CD4-positive, alpha-beta T cell treated with Interleukin-10 for 1 hour (primary cell): ENCODE measurements at places on chromosomes 11 and 22.

GRCh38 chr11:82986446-82986845, 84.9 kb downstream of the DDIAS start:
- no peak for DNase-seq

- DNase-seq = no peak
Observed at GRCh38 chr22:43176090-43176489, 10.8 kb downstream of the TTLL12 start.

DNA sequence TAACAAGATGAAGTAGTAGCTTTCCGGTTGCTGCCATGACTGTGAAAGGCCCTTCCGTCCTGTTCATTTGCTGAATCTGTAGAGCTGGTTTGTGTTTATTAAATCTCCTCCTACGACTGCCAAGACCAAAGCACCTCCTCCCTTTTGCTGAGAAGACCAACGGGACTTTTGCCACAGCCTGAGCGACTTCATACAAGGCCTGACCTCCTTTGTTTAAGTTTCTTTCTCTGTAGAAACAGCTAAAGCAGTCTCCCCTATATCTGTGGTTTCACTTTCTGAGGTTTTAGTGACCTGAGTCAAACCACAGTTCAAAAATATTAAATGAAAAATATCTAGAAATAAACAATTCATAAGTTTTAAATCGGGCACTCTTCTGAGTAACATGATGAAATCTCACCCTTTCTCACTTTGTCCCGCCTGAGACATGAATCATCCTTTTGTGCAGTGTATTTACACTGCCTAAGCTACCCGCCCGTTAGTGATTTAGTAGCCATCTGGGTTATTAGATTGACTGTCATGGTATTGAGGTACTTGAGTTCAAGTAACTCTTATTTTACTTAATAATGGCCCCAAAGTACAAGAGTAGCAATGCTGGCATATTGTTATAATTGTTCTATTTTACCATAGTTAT, 119.1 kb upstream of the LRRC4C start:
- no peak for DNase-seq

DNA sequence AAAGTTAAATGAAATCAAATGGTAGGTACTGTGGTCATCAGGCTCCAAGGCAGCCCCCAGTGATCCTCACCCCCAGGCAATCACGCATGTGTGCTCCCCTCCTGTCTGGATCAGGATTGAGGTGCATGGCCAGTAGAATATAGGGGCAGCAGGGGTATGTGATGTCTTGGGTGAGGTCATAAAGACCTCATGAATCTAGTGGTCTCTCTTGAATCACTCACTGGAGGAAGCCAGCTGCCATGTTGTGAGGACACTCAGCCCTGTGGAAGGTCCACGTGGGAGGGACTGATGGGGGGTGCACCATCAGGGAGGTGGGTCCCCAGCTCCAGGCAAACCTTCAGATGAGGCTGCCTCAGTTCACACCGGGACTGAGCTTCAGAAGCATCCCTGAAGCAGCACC, 6.8 kb upstream of the IL17REL start:
- no peak for DNase-seq

DNA sequence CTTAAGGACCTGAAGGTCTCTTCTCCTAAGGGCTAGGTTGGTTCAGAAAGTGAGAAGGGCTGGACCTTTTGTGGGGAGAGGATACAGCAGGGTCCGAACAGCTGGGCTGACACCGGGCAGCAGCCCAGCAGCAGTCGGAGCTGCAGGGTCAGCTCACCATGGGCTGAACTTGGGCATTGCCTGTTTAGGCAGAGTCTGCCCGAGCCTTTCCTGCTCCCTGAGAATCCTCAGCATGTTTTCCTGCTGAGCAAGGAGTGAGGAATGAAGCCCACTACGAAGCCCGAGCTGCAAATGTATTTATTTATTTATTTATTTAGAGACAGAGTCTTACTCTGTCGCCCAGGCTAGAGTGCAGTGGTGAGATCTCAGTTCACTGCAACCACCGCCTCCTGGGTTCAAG, 83.9 kb downstream of the PTPRJ start:
- DNase-seq = no peak

DNA sequence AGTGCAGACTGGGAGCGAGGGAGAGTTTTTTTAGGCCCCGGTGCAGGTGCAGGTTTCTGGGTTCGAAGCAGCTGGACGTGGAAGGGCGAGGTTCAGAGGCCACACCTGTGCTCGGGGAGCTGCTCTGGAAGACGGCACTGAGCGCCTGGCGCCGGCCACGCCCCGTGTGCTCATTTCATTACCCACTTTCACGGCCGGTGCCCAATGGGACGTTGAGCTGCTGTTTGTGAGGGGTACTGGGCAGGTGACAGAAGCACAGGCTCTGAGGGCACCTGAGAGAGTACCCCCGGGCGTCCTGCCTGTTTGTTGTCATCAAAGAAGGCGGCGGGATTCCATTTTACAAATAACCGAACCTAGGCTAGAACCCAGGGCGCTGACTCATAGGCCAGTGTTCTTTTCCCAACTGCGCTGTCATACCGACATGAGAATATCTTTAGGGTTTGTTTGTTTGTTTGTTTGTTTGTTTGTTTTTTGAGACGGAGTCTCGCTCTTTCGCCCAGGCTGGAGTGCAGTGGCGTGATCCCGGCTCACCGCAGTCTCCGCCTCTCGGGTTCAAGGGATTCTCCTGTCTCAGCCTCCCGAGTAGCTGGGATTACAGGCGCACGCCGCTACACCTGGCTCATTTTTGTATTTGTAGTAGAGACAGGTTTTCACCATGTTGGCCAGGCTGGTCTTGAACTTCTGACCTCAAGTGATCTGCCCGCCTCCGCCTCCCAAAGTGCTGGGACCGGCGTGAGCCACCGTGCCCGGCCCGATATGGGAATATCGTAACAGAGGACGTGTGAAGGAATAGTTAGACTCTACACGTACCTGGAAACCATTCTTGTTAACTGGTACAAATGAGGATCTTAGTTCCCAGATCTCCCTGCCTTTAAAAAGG, 16.6 kb upstream of the SPTBN2 start:
- peak; percentile 46 for DNase-seq

- DNase-seq = peak; percentile 57
Observed at GRCh38 chr11:103055221-103055890, 36.6 kb downstream of the DCUN1D5 start.

DNA sequence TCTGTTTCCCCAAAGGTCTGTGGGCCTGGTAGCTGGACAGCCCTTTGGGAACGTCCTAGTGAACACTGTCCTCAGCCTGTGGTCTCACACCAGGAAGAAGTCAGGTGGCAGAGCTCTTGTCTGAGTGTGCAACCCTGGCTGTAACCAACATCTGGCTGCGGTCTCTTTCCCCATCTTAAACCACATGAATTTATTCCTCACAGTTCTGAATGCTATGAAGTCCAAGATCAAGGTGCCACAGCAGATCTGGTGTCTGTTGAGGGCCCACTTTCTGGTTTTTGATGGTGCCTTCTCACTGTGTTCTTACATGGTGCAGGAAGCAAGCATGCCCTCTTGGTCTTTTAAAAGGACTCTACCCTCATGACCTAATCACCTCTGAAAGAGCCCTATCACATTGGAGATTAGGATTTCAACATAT, 2.7 kb downstream of the UPB1 start:
- DNase-seq = no peak

GRCh38 chr11:47565340-47566148, at the start of gene PTPMT1:
PTPMT1 (plus strand) TSS chr11:47565599; CDS start chr11:47565623, 24 bp downstream.
- DNase-seq = peak; percentile 70

GRCh38 chr22:43830931-43831560, 18.9 kb upstream of the EFCAB6 start:
- DNase-seq = no peak

DNA sequence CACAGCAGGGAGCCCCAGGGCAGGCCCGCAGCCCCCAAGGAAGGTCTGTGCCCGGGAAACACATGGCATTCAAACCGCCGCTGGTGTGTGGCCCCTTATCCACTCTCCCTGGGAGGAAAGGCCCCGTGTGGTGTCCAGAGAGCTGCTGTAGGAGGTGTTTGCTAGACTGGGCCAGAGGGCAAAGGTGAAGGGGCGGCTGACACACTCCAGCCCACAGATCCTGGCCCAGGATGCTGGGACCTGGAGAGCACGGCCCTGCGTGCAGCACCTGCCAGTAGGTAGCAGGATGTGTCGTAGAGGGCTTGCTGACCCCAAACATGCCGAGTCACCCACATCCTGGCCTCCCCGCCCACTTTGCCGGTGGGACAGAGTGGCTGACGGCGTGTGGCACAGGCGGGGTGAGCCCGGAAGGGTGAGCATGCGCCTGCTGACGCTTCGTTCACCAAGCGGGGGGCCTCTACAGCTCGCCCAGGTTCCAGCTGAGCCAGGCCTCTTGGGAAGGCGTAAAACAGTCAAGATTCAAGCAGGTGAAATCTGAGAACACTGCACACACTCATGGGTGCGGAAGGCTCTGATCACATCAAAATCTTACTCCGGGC, 11.0 kb downstream of the OSBPL5 start:
- no peak for DNase-seq

DNA sequence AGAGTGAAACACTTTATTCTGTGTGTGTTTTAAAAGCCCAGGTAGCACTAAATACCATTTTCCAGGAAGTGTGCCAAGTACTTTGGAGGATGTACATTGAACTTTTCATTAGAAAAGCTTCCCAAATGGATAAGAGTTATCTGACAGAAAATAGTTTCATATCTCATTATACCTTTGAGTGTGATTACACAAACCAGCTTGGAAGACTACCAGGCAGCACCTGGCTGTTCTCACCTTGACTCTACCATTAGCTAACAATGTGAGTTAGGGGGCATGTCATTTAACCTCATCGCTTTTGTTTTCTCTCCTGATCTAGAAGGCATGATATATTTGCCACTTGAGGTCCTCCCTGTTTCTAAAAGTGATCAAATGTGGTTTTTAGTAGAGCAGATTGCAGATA, 50.2 kb downstream of the GRM5 start:
- DNase-seq = no peak

DNA sequence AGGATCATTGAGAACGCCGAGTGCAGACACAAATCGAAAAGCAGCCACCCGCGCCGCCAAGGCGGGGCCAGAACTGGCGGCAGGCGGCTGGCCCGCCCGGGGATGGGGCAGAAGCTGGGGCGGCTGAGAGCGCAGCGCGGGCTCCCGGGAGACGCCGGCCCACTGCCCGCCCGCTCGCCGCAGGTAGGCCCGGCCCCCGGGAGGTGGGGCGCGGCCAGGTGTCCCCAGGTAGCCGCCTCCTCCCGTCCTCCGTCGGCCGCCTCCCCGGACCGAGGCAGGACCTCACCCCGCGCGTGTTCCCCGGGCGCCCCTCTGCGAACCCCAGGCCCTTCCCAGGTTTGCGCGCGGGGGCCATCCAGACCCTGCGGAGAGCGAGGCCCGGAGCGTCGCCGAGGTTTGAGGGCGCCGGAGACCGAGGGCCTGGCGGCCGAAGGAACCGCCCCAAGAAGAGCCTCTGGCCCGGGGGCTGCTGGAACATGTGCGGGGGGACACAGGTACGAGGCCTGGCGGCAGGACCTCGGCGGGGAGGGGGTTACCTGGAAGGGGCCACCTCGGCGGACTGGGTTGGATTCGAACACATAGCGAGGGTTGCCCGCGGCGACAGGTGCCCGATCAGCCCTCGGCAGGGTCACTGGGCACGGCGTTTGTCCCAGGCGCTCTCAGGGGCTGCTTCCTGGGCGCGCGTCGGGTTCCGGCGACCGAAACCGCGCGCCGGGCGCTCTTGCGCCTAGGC, at the start of gene PRRG4:
PRRG4 (plus strand) TSS at position 248 of the 733 bp plus-strand sequence. CDS start 603 bp downstream, outside the sequence.
- DNase-seq = peak; percentile 11

DNA sequence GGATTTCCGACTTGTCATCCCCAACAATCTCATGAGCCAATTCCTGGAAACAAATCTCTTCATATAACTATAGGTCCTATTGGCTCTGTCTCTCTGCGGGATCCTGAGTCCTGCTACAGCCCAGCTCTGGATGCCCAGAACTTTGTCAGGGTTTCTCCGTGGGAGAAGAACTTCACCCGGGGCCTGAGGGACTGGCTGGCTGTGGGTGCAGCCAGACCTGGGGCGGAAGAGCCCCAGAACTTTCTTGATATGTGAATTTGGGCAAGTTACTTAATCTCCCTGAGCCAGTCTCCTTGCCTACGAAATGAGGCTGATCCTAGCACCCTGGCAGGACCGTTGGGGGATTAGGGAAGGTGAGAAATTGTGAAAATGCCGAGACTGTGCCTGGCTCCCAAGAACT, 6.6 kb upstream of the TRIM29 start:
- no peak for DNase-seq

DNA sequence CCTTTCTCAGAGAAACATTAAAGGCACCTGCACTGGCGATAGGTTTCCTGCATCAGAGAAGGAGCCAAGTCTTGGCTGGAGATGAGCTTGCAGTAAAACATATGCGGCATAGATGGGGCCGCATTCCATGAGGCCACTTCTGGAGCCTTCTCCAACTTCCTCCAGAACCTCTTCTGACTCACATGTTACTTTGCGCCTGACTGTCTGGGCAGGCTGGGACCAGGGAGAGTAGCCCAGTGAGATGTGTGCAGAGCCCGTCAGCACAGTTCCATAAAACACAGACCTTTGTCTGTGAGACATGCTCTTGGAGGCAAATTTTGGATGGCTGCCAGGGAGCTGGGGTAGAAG, 55.4 kb upstream of the BID start:
- no peak for DNase-seq

GRCh38 chr11:95659088-95659487, 130.5 kb downstream of the FAM76B start:
- DNase-seq = no peak

DNA sequence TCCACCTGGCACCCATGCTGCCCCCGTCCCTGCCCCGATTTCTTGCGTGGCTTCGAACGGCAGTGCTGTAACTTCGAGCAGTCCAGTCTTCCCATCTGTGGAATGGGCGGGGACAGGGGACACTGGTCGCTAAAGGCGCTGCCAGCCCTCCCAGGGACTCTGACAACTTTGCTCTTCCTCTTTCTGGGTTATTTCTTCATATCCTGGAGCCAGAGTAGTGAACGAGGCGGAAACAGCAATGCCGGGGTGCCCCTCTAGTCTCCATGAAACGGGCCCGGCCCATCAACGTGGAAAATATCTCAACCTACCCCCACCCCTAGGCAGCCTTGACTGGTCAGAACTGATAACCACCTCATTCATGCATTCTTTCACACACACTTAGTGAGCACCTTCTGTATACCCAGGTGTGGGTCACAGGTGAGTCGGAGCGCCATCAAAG, 42.8 kb downstream of the TRIOBP start:
- no peak for DNase-seq

DNA sequence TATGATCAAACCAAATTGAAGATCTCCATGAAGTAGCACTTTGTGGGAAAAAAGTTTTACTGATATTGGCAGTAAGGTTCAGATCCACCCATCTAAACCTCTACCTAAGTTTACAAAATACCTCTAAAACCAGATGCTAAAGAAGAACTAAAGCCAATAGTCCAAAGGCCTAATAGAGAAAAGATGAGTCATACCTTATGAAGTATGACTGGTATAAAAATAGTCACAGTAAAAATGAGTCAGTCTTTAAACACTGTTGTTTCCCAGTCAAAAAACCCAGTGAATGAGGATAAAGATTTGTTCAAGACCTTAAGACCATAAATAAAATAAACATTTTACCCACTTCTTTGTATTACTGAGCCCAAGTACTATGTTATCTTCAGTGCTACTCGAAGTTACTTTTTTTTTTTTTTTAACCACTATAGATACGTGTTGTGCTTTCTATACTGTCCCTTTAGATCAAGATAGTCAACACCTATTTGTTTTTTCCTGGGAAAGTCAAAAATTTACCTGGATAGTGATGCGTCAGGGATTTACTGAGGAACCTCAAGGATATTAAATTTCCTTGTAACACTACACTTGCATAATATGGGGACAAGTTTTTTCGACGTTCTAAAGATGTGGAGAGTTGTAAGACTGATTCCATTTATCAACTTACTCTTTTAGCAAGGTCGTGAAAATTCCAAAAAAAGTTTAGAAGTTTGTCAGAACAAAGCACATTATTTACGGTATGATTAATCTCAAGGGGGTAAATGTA, 87.3 kb downstream of the CCDC73 start:
- no peak for DNase-seq

- DNase-seq = no peak
Observed at GRCh38 chr11:123628936-123629683, 25.3 kb downstream of the SCN3B start.
